ENCODE measurements at places on chromosomes 6 and 20. TPM values are rescaled to one million over a fixed set of nuclear protein-coding genes. Genes with fewer than 3 reads are reported as not detected.

The GLP1R gene
- not detected for polyA plus RNA-seq

The ENPP3 gene
- not detected for polyA plus RNA-seq

The TREML4 gene
- polyA plus RNA-seq = not detected

The EBF4 gene
- 0.22 TPM for polyA plus RNA-seq

The IL20RA gene
- 0.75 TPM for polyA plus RNA-seq

The KIAA1755 gene
- 0.06 TPM for polyA plus RNA-seq

The KCNK17 gene
- polyA plus RNA-seq = not detected

The APOM gene
- polyA plus RNA-seq = 3.0 TPM

The STMND1 gene
- polyA plus RNA-seq = not detected

The OOEP gene
- 0.56 TPM for polyA plus RNA-seq

The IMPG1 gene
- not detected for polyA plus RNA-seq

The PERP gene
- 213 TPM for polyA plus RNA-seq

The NKX2-4 gene
- not detected for polyA plus RNA-seq

The SIRPD gene
- polyA plus RNA-seq = not detected

The MEP1A gene
- polyA plus RNA-seq = 0.04 TPM
